Esophagus squamous epithelium (tissue), 5 donors: ENCODE measurements at places on chromosomes 6 and 20.

DNA sequence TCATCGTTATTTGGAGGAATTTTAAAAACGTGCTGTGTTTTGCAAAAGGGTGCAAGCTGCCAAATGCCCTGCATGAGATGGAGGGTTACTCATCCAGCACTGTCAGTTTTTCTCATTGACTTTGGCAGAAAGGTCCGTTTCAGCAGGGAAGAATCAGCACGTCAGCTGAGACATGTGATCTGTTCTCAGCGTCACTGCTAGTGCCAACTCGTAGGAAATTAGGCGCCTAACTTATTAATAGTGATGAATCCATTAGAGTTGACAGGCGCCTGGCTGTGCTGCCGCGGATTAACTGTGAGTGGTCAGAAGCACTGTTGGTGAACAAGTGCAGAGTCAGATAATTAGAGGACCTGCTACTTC lies 175.5 kb upstream of the FOXQ1 start:
- DNase-seq: no peak

GRCh38 chr6:136987526-136987925 lies 57.2 kb downstream of the IL20RA start:
- DNase-seq: no peak

DNA sequence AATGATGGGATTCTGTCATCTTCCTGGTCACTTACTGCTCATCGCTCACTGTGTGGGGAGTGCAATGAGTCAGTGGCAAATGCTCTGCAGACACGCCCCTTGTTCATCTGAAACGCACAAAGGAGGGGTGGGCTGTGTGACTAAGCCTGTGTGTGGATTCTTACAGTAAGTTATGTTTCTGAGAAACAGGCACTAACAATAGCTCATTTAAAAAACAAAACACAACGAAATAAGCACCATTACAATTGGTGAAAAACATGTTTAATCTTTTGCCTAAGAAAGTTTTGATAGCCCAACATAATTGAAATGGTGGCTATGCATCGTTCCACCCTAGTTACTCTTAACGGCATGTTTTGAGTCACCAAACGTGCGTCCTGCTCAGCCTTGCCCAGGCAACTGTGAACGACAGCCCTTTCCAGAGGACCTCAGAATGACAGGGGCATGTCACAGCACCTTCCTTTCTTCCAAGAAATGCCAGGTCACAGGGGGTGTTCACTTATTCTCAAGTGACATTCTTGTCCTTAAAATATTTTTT lies 118.4 kb upstream of the SGK1 start:
- no peak for DNase-seq

DNA sequence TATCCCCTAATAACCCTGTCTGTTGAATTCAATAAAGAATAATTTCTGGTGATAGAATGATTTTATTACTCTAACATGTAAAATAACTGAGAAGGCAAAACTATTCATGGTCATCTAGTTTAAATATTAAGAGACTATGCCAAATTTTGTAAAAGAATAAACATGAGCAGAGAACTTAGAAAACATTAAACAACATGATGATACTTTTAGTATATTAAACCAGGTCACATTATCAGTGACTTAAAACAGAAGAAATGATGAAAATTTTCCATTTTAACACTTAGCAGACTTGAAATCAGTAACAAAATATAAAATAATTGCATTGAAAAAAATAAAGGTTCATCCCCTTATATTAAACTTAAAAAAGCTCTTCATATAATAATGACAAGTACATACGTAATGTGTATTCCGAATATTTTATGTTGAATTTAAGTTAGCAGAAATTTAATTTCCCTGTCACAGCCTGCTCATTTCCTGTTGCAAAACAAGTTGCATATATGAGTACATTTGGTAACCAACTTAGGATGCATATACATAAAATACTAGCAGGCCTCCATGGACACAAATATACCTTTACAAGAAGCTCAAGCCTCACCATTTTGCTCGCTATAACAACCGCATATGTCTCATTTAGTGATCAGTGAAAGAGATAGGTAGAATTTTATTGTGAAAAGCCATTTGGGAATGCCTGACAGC lies 40.6 kb downstream of the DTNBP1 start:
- no peak for DNase-seq

DNA sequence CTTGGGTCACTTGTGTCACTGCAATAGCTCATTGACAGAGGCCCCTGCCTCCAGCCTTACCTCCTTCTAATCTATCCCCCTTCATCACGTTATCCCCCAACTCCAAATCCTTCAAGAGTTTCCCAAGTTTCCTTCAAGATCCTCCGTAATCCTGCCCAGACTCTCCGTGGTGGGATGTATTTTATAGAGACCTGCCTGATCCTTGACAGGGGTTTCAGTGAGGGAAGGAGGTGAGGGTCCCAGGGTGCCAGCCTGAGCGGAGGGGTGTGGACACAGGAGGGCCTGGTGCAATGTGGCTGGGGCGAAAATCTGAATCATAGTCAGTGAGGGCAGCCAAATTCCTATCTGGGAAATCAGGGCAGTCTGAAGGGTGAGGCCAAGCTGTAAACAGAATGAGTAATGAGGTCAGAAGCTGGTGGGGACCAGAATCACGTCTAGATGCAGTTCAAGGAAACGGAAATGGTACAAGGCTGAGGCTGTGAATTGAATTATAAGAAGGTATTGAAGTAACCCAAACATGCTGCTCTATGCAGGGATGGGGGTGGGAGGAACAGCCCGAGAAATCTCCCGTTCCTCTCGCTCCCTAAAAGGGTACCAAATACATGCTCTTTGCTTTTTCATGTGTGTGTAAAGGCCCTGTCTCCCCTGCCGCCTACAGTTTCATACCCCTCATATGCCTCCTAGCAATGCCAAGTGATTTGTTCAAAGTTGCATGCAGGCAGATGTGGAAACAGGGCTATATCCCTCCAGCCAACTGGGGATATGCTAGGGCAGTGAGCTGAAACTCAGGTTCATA lies 35.4 kb upstream of the PIM1 start:
- no peak for DNase-seq

DNA sequence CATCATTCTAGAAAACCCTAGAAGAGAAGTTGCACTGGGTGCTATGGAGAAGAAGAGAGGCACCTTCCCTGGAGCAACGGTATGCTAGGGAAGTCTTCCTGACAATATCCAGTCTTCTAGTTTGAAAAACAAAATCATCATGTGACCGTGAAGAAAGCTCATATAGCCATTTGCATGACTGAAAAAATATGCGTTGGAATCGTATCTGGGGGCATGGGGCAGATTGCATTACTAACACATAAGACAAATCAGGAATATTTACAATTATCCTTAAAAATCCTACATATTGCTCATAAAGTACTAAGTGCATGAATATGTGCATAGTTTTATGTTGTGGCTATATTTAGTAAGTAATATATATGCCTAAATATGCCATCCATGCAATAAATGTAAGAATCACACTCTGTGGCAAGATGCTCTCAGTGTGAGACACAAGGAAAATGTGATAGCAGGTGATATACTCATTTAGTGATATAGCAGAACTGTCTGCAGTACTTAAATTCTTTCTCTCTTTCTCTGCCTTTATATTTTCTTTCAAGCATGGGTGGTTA lies 26.8 kb downstream of the HTR1E start:
- DNase-seq: no peak

GRCh38 chr6:2264932-2265331 lies 19.5 kb upstream of the GMDS start:
- no peak for DNase-seq

- no peak for DNase-seq
Measured at GRCh38 chr6:122886481-122886880, 97.4 kb downstream of the SMPDL3A start.

- no peak for DNase-seq
Measured at GRCh38 chr6:36964349-36964748, 9.8 kb downstream of the PI16 start.

- no peak for DNase-seq
Measured at GRCh38 chr6:164756142-164756541, 553.3 kb downstream of the C6orf118 start.

GRCh38 chr6:37638414-37639341 lies 59.0 kb downstream of the MDGA1 start:
- no peak for DNase-seq

DNA sequence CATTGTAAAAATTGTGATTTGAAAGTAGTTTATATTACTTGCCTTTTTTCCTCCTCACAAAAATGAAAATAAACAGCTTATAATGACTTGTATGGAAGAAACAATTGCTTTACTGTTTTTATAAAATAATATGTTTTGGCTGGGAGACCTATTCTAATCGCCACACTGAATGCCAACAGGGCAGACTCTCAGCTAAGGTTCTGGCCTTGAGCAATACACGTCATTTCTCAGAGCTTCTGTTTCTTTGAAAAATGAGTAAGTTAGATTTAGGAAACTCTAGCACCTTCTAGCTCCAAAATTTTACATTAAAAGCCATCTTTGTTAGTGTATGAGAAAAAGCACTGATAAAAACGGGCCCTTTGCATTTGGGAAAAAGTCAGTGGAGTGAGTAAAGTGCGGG lies 166.6 kb downstream of the ARID1B start:
- DNase-seq: no peak

DNA sequence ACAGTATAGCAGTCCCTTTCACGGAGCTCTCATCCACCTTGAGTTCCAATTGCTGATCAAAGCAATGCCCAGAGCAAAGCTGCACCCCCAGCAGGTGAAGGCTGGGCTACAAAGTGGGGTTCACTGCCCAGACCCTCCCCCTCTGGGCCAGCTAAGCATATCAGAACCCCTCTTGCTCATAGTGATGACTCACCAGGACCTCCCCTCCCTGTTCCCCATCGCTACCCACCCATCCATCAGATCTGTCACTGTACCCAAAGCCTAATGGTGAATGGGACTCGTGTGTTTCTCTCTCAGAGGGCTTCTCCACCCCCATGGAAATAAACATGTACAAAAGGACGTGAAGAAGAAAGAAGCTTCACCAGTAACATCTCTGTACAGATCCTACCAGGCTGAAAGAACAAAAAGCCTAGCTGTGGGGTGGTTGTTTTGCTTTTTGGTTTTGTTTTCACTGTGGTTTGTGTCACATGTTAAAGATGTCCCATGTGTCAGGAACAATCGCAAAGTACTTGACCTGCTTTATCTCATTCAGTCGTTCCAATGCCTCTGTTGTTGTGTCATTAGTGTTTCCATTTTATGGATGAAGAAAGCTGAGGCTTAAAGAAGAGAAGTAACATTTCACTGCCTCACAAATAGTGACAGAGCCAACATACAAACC lies 518.5 kb downstream of the CD83 start:
- DNase-seq: no peak

GRCh38 chr20:16844406-16844805 lies 96.2 kb downstream of the OTOR start:
- DNase-seq: no peak

GRCh38 chr20:17572034-17572638 lies 2.3 kb downstream of the DSTN start:
- no peak for DNase-seq

DNA sequence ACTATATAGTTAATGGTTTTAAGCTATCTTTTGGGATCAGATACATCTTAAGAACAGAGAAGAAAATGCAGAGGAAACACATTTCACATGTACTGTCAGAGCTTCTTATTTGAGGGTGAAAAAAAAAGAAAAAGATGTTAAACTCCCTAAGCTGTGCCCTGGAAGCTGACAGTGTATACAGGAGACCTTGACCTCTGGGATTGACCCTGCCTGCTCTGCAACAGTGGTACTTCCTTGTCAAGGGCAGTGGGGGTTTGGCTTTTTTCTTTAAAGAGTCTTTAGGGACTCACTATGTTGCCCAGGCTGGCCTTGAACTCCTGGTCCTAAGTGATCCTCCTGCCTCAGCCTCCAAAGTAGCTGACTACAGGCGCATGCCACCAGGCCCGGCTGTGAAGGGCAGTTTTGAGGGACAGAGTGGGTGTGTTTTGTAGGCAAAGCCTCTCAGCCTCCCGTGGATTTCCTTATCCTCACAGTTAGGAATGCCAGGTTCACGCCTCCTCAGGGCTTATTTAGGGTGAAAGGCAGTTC lies 60.6 kb upstream of the SLC22A1 start:
- DNase-seq: no peak

DNA sequence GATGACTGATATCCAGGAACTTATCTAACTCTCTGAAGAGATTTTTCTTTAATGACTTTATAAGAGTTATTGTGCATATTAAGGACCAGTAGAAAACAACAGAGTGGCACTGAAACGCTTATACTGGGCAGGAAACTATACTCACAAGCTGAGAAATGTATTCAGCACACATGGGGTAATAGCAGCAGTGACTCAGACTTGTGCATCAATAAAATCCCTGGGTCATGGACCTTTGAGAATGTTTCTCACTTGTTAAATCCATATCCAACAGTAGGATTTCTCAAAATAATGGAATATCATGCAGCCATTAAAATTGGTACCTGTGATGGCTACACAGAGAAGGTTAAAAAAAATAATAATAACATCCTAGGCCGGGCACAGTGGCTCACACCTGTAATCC lies 219.5 kb downstream of the BTBD9 start:
- DNase-seq: no peak

GRCh38 chr6:66278115-66278514 lies 571.1 kb upstream of the EYS start:
- DNase-seq: no peak

- no peak for DNase-seq
Measured at GRCh38 chr20:36541227-36541767, at the start of gene MYL9. Gene MYL9 (plus strand): TSS chr20:36541519. CDS start chr20:36544885, 3,366 bp downstream.

DNA sequence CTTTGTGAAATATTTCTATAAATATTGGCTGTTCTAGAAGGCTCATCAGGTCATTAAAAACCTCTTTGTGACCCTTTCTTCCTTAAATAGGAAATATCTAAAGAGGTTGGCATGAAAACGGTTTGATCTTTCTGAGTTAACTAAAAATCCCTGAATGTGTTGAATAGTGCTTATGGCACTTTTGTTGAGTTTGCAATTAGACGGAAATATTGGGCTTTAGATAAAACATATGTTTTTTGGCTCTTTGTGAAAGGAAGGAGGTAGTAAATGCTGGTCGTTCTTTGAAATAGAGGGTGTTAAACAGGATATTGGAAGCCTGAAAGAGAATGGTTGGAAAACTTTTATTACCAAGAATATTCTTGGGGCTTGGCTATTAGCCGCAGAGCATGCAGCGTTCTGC lies 163.0 kb downstream of the ARID1B start:
- DNase-seq: no peak

- DNase-seq: no peak
Measured at GRCh38 chr20:33279261-33279910, 3.6 kb upstream of the BPIFB1 start.

- no peak for DNase-seq
Measured at GRCh38 chr20:51347831-51348230, 194.7 kb downstream of the NFATC2 start.

- no peak for DNase-seq
Measured at GRCh38 chr20:23528867-23529431, 38.0 kb downstream of the CST8 start.

GRCh38 chr6:11174242-11174611 lies 58.2 kb downstream of the NEDD9 start:
- DNase-seq: no peak

GRCh38 chr6:27161946-27162603 lies 85.4 kb upstream of the PRSS16 start:
- no peak for DNase-seq
